ENCODE measurements at places on chromosomes 3 and 15.

DNA sequence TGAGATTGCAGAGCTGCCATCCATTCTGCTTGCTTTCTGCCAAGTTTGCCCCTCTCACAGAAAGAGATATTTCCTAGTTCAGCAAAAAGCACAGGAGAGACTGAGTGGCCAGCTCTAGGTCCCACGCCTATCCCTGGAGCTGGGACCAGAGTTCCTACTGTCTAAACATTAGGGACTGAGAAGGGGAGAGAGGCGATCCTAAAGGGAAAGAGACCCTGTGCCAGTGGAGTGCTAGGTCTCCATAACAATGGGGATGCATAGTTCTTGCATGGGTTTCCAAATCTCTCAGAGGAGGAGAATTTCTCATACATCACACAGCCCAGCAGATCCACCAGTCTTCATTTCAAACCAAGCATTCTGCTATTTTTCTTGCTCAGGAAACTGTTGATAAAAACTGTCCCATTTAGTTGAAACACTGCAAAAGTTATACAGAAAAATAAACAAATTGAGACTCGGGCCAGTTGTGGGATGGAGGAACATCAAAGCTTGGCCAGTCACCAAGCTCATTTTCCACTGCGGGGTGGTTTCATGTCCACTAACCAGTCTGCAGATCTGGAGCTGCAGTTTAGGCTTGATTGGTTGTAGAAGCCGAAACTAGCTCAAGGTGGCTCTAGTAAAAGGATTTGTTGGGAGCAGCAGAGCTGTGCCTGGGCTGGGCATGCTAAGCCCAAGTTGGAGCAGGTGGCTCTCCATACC, 62.7 kb downstream of the EEFSEC start:
- no peak for DNase-seq

DNA sequence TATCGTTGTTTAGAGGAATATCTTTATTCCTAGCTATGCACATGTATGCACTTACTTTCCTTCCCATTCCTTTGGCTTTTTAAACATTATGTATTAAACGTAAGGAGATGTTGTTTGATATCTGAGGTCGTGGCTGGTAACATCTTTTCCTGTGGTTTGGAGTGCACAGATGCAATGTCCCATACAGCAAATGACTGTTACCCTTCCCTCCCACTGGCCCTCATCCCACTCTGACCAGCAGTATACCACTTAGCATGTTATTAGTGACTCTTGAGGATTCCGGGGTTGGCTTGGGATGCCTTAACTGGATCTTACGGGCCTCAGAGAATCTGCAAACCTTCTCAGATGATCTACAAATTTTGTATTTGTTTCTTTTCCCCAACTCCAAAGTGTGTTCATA, 34.5 kb downstream of the TGFBR2 start:
- DNase-seq, result no peak

GRCh38 chr3:72054976-72055375, 270.0 kb upstream of the PROK2 start:
- DNase-seq, result no peak

- DNase-seq, result no peak
Measured at GRCh38 chr3:128804017-128804810, 75.2 kb upstream of the ACAD9 start.

GRCh38 chr15:66167854-66168253, 85.7 kb downstream of the MEGF11 start:
- no peak for DNase-seq

DNA sequence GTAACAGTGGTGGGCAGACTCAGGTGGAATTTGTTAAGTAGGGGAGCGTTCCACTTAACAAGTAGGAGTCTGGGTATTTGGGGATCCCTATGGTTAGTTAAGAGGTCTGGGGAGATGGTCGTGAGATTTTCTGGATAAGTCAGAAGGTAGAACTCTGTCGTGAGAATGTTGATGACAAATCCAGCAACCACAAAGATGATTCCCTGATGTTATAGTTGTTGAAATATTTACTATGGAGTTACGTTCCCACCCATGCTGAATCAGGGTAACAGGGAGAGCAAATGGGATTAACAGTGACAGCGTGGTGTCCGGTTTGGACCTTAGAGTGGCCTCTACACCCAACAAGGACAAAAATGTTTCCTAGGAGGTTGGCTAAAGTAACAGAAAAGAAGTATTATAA, 110.8 kb downstream of the MFSD1 start:
- no peak for DNase-seq

- DNase-seq, result no peak
Measured at GRCh38 chr3:184642631-184643285, 69.1 kb downstream of the MAGEF1 start.

GRCh38 chr3:151372063-151372820, 12.3 kb downstream of the P2RY12 start:
- no peak for DNase-seq

DNA sequence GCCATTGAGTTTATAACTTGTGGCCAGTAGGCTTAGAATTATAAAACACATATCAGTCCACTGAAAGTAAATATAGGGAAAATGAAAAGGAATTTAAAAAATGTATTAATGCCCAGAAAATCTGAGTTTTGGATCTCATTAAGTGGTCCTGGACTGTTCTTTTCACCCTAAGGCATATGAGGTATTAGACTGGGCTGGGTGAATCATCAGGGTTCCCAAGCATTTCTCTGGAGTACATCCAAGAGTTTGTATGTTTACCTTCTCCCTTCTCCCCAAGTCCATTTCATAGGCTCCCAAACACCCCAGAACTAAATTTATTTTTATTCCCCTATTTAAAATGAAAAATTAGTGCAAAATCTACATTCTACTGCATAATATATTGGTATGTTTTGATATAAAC, 31.9 kb upstream of the SPTSSB start:
- DNase-seq, result no peak

- no peak for DNase-seq
Measured at GRCh38 chr3:195247086-195247862, 23.7 kb downstream of the XXYLT1 start.

DNA sequence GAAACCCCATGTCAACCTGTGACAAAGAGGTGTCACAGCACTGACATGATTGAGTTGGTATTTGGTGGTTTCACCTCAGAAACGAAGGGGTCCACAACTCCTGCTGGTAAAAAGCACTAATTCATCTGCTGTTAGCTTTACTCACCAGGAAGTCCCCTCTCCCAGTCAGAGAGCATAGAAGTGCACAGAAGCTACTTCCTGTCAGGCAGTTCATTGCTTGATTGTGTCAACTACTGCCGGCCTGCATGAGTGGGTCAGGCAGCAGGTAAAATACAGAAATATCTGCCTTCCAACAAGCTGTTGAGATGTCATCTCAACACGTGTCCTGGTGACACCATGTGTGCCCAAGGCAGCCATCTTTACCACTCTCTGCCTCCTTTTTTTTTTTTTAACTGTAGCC, 596.6 kb upstream of the NR2F2 start:
- no peak for DNase-seq

DNA sequence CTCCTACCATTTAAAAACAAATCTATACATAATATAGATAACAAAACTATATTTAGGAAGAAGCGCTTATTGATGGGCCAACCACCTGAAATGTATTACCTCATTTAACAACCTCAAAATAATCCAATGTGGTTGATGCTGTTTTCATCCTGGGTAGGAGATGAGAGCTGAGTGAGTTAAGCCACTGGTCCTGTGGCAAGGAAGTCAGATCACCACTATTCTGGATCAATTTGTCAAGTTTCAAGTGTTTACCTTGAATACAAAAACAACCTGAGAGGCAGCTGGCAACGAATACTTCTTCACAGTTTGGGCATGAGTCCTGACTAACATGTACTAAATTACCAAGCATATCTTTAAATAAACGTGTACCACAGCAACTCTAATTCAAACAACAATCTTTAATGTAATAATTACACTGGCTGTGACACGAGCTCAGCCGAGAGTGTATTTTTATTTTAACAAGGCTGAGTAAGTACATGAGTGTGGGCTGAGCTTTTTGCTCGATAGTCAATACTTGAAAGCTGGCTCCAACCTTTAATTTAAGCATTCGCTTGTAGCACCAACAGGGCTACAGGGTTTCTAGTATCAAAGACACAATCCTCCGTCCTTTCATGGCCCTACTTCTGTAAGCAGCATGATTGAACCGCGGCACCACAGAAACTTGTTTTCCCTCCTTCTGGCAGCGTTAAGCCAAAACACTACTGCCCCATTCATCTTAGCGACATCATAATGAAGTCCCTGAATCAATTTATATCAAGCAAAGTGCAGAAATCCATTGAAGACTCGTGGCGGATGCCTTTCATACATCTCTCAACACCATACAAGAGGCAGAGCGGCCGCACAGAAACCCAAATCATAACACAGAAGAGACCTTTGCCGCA, 93.8 kb upstream of the ICE2 start:
- DNase-seq, result no peak

DNA sequence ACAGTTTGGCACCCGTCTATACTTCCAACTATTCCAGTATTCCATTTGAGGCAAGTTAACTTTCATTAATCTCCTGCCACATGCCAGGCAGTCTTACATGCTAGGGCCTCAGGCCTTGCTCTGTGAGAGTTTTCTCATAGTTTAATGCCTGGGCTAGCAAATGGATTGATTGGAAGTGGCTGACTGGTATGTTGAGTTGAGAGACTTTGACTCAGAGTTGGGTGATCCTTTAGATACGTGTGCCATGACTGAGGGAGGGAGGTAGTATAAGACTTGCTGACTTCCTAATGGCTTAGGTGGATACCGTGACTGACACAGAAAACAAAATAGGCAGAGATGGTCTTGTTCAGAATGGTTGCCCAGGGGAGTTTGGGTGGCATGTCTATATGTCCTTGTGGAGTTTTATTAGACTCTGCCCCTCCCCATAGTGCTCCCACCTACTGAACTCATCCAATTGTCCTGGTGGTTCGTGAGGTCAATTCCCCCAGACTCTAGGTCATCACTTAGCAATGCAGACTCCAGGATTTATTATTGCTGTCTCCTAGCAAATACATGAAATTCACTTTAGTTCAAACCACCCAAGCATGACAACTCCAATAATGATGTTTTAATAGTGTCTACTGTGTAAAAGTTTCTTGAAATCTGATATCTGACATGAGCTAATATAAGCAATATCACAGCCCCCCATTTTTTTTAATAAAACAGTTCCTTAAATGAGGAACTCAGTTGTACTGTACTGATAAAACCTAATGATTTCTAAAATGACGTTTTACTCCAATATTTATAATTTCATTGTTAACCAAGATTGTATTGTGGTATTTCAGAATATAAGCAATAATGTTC, 413.9 kb upstream of the MDFIC2 start:
- DNase-seq, result no peak

DNA sequence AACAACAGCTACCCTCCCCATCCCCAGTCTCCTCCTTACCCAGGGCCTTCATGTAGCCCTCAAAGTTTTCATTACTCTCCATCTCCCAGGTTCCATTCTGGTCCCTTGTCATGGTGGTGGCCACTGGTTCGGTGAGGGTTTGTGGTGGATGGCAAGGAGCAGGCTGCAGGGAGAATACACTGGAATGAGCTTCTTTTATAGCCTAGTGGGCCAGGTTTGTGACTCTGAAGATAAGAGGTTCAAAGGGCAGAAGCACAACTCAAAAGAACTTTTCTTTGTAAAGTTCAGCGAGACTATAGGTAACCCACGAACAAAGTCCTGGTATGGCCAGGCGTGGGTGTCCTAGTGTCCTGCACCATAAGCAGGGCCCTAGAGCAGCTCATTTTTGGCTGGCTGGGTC, at the start of gene RBP2:
Gene RBP2, minus strand, starts transcription at position 169 of the 400 bp plus-strand sequence. Its CDS starts 57 bp downstream, at position 112.
- DNase-seq, result no peak

- no peak for DNase-seq
Measured at GRCh38 chr3:24953060-24953771, 458.6 kb upstream of the THRB start.

DNA sequence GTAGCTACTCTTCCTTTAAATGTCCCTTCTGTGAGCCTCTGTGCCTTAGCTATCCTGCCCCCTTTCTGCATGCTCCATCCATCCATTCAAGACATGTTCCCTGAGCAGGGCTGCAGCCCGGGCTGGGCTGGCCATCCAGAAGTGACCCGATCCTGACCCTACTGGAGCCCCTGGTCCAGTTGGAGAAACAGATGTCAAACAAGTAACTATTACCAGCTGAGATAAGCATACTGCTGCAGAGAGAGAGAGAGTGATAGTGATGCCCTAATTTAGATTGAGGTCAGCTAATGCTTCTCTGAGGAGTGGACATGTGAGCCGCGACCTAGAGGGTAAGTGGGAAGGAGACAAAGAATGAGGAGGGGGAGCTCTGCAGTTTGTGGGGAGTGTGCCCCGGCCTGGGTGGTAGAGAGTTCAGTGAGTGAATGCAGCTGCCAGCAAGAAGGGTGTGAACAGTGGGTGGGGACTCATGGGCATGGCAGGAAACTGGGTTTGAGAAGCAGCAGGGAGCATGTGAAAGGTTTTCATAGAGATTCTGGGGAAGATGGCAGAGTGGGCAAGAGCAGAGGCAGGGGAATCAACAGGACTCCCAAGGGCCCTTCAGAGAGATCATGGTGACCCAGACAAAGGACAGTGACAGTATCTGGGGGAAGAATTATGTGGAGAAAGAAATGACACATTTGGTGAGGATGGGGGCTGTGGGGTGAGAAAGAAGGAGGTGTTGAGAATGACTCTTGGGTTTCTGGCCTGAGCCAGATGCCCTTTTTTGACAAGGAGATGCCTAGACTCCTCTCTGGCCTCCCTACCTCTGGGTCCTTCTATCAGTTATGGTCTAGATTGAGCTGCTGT, 44.9 kb downstream of the CHCHD6 start:
- no peak for DNase-seq

GRCh38 chr3:105398437-105398836, 31.7 kb downstream of the ALCAM start:
- no peak for DNase-seq

DNA sequence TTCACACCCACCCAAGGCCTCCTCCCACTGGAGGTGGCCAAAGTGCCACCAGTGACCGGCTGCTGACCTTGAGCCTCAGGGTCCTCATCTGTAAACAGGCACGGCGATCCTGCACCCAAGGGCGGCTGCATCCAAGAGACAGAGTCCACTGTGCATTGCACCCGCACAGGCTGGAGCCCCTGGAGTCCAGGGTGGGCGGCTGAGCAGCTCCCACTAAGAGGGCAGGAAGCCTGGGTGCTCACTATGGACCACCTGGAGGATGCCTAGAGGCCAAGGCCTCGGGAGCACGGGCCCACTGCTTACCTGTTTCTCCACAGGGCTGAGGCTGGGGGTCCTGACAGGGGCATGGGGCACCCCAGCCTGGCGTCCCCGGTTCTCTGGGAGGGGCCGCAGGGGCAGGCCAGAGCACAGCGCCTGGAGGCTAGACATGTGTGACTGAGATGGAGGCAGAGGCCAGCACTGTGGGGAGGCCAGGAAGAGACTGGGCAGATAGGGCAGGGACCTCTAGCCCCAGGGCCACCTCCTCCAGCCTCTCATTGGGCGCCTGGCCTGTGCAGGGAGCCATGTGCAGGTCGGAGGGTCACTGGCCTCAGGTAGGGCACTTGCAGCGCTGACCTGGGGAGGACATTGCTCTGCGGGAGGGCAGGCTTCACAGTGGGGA, at the start of gene UROC1:
Gene UROC1, minus strand, starts transcription at position 483 of the 661 bp plus-strand sequence. Its CDS starts 54 bp downstream, at position 429.
- DNase-seq, result no peak

DNA sequence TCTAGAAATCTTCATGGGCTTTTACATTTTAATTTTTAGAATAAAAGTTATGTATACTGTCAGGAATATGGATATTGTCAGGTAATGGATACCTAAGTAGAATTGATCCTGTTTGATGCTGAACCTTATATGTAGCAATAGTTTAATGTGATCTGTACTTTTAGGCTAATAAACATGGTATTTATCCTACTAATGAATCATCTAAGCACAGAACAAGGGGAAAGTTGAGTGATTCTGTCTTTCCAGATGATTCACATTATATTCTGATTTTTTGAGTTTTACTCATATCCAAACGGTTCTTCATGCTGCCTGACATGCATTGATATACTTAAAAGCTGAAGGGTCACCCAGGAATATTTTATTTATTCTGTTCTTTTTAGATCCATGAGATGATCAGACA, 34.5 kb downstream of the FANCI start:
- no peak for DNase-seq

Data from stimulated activated CD8-positive, alpha-beta memory T cell treated with anti-CD3 and anti-CD28 coated beads, Interleukin-12 subunit alpha, Interleukin-12 subunit beta, amount 100 ng/mL, for 1 hour (primary cell).